ENCODE measurements at places on chromosomes 5 and 9.

GRCh38 chr5:58683567-58683966, 100.7 kb downstream of the RAB3C start:
- DNase-seq = no peak

DNA sequence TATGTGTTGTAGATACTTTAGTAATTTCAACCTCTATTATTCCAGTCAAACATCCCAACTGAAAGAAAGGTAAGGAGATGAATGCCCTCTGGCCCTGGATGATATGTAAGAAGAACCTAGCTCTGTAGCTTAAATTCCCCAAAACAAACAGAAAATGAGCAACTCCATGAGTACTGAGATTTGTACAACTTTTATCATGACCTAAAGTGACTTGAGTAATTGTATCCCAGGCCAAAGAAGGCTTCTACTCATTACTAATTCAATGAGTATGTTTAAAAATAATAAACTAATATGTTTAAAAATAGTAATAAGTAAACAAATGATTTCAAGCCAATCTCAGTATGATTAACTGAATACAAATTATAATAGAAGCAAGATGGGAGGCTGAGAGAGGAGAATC, 414.0 kb upstream of the ACTBL2 start:
- no peak for DNase-seq

DNA sequence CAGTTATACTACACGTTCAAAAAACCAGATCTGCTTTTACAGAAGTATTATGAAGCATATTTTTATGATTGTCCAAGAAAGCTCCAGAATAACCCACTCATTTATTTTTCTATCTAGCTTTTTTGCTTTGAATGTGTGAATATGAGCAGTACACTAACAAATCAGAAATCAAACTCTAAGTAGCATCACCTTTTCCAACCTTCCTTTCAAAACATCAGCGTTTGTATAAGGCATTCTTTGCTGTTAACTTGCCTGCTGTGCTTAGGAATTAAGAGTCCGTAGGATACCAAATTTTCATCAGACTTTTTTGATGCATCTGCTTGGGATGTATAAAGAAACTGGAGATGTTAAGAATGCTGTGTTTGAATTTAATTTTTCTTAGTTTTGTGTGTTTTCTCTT, 3.8 kb downstream of the TLE4 start:
- no peak for DNase-seq

DNA sequence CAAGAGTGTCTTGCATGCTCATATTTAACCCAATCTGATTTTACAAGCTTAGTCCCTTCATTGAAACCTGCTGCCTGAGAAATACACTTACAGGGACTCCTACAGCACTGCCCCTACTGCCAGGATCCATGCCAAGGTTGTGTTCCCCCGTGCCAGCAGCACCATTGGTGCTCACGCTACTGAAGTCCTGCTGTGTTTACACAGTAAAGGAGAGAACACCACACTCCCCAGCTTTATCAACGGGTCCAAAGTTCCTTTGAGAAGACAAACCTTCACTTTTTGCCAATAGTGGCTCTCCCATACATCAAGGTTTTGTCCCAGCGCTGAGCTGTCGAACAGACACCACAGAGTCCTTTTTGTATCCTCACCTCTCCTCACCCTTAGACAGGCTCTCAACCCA, 155.1 kb upstream of the WWC1 start:
- DNase-seq = no peak

- DNase-seq = no peak
Measured at GRCh38 chr9:99559776-99560175, 261.9 kb upstream of the NR4A3 start.

Data from activated T-cell treated with anti-CD3 and anti-CD28 coated beads for 24 hours (primary cell).